ENCODE measurements at places on chromosomes 16 and 17.

DNA sequence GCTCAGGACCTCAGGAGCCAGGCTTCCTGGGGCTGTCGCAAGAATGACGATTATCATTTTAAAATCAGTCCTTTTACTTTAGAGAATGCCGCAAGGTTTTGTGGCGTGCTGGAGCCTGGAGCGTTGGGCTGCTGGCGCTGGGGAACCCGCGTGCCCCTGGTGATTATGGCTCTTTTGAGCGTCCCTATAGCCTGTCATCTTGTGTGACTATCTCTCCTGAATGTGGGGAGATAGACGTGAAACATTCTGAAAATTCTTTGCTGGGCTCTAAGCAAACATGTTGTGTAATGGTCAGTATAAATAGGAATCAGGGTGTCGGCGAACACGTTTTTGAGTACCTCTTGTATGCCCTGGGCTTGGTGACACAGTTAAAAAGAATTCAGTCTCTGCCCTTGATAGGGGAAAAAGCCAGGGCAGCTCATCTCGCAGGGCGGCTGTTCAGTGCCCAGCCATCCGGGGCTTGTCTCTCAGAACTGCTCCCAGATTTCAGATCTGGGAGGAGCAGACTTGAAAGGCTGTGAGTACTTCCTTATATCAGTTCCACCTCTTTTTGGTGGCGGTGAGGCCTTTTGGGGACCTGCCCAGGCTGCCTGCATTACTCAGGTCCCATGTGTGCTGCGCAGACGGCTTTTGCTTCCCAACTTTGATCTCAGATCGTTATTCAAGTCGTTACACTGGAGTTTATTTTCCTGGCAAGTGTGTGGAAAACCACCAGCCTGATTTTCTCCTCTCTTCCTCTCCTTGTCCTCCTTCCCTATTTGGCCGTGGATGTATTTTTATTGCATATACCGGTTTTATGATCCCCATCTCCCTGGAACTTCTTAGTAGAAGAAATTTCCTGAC, 973 bp downstream of the SLC7A6 start:
- DNase-seq, result peak; percentile 86

DNA sequence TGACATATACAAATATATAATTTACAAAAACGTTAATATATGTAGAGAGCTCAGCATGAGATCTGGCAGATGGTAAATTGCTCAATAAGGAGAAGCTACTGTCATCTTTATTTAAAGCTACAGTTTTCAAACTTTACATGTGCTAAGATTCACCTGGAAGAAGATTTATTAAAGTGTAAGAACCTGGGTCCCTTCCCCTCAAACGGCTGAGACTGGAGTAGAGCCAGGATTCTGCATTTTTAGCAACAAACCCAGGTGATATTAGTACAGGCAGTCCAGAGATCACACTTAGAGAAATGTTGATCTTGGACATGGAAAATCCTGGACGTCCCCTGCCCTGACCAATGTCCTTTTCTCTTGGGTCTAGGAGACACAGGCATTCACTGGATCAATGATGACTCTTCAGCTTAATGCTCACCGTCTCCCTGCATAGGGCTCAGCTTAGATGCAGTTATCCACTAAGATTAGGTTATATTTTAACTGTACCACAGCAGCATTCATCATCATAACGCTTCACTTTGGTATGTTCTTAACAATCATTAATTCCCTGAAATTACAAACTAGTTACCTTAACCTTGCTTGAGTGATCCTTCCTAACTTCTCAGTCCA, 20.4 kb downstream of the CDR2 start:
- DNase-seq, result no peak

DNA sequence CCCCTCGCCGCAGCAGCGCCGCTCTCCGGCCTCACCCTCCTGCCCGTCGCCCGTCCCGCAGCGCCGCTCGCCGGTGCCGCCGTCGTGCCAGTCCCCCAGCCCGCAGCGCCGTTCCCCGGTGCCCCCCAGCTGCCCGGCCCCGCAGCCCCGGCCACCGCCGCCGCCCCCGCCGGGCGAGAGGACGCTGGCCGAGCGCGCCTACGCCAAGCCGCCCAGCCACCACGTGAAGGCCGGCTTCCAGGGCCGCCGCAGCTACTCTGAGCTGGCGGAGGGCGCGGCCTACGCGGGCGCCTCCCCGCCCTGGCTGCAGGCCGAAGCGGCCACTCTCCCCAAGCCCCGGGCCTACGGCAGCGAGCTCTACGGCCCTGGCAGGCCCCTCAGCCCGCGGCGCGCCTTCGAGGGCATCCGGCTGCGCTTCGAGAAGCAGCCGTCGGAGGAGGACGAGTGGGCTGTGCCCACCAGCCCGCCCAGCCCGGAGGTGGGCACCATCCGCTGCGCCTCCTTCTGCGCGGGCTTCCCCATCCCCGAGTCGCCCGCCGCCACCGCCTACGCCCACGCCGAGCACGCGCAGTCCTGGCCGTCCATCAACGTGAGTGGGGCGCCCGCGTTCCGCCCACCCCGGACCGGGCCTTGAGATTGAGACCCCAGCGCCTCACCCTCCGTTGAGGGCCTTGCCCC, 15.0 kb downstream of the TBKBP1 start:
- no peak for DNase-seq

DNA sequence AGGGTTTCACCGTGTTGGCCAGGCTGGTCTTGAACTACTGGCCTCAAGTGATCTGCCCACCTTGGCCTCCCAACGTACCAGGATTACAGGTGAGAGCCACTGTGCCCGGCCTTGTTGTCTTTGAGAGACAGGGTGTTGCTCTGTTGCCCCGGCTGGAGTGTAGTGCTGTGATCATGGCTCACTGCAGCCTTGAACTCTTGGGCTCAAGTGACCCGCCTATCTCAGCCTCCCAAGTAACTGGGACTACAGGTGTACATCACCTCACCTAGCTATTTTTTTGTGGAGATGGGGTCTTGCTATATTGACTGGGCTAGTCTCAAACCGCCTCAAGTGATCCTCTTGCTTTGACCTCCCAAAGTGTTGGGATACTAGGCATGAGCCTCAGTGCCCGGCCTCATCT, 68.4 kb downstream of the PGS1 start:
- no peak for DNase-seq

- no peak for DNase-seq
Observed at GRCh38 chr16:46822270-46822669, 8.7 kb downstream of the C16orf87 start.

DNA sequence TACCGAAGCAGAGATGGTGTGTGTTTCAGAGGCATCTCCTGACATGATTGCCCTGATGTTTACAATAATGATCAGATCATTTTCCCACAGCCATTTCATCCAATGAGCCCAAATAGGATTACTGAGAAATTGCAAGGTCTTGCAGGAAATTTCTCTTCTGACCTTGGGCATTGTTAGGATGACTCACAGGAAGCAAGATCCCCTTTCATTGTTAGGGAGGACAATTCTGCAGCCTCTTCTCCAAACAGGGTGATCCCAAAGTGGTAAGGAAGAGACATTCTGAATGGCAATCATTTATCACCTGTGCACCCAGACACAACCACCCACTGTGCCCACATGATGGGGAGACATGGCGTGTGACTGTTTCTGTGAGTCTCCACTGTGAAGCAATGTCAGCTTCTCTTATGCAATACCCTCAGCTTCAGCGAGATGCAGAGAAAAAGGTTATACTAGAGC, 306.7 kb upstream of the XYLT1 start:
- no peak for DNase-seq
